ENCODE measurements at places on chromosomes 3 and 15.

DNA sequence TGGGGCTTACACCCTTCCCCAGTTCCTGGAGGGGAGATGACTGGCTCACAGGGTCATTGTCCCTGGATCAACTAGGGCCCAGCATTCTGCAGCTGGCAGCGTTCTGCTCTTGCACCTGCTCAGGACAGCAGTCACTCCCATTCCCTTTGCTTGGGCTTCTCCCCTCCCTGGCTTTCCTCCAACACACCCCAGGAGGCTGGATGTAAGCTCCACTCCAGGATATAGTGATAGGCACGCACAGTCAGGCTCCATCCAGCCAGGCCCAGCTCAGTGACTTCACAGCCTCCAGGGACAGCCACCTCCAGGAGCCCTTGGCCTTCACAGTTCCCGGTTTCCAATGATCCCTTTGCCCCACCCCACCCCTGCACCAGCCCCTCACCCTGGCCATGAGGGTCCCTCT lies 1.9 kb downstream of the SPTBN5 start:
- no peak for DNase-seq

GRCh38 chr15:40344217-40344616 lies 3.5 kb upstream of the CCDC9B start:
- DNase-seq, result no peak

DNA sequence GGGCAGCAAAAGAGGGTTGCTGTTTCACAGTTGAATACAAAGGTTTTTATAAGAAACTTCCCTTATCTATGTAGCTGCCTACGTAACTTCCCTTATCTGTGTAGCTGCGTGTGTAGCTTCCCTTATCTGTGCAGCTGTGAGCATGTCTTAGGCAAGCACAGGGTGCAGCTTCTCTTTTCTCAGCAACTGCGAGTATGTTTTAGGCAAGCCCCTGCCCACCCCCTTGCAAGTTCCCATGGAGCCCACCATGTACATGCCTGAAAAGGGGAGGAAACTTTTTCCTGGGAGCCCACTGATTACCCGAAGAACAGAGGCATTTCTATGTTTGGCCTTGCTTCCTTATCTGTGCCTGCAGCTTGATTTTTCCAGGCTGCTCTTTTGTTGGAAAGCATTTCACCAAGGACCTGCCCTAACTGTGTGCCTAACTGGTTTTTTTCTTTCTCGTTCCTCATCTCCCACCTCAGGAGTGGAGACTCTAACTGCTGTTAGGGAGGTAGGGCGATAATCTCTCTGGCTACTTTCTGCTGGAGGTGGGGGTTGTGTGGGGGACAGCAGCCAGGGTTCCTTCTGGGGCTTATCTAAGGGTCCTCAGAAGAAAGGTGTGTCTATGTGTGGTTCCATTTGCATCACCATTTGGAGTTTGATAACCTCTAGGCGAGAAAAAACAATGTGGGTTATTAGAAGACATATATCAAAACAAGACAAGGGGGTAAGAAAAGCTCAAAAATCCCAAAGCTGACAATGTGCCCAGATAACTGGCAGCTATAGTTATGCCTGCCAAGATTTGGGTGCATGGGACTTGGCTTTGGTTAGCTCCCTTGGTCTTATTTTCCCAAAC lies 26.0 kb downstream of the SORD start:
- no peak for DNase-seq

DNA sequence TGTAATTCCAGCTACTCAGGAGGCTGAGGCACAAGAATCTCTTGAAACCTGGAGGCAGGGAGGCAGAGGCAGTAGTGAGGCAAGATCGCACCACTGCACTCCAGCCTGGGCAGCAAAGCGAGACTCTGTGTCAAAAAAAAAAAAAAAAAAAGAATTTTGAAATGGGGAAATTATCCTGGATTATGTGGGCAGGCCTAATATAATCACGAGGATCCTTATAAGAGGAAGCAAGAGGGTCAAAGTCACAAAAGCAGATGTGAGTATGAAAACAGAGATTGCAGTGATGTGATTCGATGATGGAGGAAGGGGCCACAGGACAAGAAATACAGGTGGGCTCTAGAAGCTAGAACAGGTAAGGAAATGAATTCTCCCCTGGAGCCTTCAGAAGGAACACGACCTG lies 159.6 kb downstream of the LEKR1 start:
- no peak for DNase-seq

DNA sequence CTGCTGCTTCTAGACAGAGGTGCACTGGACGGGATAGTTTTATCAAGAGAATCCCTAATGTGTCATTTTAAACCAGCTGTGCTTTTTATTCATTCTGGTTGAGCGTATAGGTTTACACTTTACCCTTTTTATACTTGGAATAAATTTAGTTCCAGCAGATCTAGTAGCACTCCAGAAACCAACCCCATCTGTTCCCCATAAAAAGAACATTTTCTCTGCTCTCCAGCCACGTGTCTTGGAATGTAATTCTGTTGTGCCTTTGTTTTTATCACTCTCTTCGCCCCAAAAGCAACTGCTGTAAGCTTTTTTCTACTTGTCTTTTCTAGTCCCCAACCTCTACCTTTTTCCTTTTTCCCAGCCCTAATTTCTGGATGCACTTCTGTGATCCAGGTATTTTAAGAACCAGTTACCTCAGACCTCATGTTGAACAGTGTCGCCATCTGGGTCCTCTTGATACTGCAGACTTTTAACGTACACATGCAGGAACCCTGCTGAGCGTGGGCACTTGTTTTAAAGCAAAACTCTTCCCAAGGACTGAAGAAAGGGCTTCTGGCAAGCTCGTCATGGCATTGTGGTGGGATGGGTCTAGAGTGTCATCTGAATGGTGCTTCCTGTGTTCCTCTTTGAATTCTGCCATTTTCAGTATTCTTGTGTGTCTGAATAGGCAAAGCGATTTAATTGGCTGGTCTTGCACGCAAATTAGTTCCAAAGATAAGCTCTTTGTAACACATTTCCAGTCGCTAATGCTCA lies 5.7 kb upstream of the EXOG start:
- DNase-seq, result no peak

GRCh38 chr15:81302701-81303109 lies 21.2 kb downstream of the STARD5 start:
- DNase-seq, result no peak
